ENCODE measurements at places on chromosomes 1 and 21.

GRCh38 chr1:112717263-112717873 is 2.2 kb upstream of the PPM1J start:
- DNase-seq: no peak

- DNase-seq: no peak
Observed at GRCh38 chr21:33539616-33540015, 2.3 kb downstream of the GART start.

DNA sequence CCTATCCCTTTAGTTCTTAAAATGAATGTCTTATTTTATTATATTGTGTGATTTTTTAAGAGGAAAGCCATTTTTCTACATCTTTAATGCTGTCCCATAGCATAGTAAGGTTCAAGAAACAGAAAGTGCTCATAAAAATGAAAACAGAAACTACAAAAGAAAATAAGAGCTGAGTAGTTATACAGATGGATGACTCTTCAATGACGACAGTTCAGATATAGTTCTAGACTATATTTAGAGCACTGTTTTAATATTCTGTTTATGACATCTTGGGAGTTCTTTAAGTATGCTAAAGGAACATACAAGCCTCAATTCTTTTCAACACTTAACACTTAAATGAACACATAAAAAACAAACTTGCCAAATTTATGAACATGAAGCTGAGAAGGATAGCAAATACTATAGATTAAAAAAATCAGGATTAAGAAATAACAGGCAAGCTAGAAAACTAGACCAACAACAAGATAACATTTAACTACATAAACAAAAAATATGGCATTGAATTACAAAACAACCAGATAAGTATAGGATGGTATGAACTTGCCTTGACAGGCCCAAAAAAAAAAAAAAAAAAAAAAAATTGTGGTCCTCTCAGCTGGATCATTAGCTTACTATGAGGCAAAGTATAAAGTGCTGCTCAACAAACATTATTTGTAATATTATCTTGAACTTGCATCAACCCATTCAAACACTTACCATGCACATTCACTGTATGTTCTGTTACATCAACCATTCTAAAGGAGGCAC is 87.9 kb downstream of the ZZZ3 start:
- no peak for DNase-seq

DNA sequence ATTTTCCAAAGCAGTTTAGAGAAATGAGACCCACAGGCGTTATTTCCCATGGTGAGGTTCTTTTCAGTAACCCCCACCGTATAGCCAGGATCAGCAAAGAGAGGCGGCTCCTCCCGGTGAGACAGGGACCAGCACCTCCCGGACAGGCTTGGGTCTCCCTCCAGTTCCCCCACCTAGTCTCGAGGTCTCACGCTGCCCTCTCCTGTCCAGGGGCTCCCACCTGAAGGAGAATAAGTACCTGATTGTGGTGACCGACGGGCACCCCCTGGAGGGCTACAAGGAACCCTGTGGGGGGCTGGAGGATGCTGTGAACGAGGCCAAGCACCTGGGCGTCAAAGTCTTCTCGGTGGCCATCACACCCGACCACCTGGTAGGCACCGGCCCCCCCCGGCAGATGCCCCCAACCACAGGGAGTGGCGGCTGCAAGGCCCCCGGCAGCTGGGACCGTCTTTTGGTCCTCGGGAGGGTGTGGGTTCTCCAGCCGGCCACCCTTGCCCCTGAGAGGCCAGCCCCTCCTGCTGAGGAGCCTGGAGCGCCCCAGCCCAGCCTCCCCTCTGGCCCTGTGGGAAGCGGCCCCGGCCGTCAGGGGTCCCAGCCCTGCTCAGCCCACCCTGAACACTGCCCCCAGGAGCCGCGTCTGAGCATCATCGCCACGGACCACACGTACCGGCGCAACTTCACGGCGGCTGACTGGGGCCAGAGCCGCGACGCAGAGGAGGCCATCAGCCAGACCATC is 4.9 kb downstream of the COL6A1 start:
- DNase-seq: no peak

- no peak for DNase-seq
Observed at GRCh38 chr1:200905411-200906052, 10.8 kb downstream of the INAVA start.

DNA sequence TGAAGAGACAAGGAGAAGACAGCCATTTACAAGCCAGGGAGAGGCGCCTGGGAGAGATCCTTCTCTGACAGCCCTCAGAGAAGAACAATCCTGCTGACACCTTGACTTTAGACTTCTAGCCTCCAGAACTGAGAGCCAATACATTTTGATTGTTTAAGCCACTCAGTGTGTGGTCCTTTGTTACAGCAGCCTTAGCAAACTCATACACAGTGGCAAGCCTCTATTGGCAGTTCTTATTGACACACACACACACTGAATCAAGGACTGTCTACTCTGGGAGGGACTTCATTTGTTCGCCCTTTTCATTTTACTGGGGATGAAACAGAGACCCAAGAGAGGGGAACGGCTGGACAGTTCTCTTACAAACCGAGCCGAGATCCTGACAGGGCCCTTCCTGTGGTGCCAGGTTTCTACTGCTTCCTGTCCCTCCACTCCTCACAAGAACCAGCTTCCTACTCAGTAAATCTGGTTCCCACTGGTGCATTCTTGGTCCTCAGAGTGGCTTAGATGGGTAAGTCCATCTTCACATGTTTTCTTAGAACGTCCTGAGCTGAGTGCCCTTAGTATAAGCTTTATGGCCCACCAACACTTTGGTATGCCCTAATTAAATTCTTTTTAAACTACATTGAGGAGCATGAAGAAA is 14.7 kb downstream of the SLAMF1 start:
- DNase-seq: no peak

DNA sequence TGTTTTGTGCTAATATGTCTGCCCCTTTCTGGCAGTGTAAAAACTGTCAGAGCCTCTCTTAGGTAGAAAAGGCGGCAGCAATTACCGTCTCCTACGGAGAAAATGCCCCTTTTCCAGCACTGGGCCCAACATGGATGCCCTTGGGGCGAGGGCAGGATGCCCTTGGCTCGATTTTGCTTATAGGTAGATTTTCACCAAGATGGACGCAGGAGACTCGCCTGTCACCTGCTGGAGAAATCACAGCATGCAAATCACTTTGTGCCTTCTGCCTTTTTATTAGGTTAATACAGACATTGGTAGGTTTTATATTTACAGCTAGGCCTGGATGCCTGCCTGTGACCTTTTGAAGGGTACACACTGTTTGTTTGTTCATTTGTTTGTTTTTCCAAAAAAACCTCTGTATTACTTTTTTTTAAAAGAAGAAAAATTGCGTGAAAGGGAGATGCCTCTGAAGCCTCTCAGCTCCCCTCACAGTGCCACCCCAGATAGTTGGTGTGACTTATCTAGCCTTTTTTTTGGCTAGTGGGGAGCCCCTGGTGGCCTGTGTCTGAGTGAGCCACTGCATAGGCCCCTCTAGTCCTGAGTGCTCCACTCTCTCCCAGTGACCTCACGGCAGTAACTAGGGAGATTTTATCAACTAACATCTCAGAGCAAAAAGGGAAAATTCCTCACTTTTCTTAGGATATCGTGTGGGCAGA is 2.5 kb downstream of the ATP1B1 start:
- no peak for DNase-seq

DNA sequence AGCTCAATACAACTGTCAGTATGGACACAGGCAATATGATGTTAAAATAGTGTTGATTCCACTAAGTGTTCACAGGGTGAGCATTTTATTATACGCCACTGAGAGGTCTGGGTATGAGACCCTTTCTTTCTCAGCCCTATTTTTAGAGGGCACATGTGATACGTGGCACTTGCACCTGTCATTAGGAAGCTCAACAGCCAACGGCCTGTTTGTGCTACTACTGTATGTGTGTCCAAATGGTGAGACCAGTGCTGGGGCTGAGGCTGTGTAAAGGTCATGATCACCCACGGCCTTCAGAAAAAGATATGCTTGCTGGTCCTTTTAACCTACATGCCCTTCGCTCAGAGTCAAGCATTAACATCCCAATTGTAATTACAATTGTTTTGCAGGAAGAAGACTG is 176.2 kb downstream of the DUSP10 start:
- no peak for DNase-seq

DNA sequence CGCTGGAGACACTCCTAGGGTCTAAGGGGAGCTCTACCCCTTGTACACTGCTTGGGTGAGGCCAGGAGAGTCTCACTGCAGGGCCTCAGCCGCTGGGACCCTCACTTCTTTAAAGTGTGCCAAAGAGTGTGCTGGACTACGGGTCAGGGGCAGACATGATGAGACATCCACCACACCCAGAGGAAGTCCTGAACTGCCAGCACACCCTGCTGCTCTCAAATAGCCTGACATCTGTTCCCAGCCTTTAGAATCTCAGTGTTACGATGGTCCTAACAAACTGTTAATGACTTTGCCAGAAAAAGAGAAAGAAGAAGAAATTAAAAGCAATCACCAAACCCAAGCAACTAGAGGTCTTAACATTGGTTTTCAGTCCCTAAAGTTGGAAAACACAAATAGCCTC is 49.0 kb downstream of the MRPL37 start:
- DNase-seq: no peak

Measured in esophagus squamous epithelium (tissue), 5 donors.